ENCODE measurements at places on chromosomes 1 and 21.

GRCh38 chr1:67514300-67514699, 84.1 kb upstream of the SERBP1 start:
- no peak for DNase-seq

DNA sequence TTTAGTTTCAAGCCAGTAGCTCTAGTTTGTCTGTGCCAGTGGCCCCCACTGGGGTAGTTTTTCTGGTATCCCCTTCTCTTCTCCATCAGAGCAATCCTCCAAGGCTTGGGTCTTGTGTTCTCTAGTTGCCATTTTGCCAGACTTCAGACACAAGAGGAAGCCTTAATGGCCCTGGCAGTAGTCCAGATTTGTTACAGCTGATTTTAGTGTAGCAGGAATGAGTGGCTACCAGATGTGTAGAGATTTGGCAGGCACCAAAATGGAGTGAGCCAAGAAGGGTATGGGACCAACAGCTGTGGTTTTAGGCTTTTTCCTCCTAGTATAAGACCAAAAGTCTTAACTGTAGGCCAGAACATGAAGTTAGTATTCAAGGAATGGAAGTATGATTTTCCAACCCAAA, 56.8 kb downstream of the ACP6 start:
- no peak for DNase-seq

DNA sequence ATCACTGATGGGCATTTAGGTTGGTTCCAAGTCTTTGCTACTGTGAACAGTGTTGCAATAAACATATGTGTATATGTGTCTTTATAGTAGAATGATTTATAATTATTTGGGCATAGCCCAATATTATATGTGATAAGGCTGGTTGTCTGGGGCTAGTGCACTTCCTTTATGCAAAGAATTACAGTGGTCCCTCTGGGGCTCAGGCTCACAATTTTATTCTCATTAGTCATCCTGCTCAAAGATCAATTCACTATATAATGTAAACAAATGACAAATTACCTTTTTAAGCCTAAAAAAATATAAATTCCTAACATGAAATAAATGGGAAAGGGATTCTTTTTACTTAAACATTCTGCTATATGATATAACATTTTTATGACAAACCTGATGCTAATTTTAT, 5.0 kb downstream of the PLPPR4 start:
- no peak for DNase-seq

- peak; percentile 16 for DNase-seq
These were observed 2.7 kb downstream of the SERPINC1 start for GRCh38 chr1:173914366-173914871.

- no peak for DNase-seq
These were observed 21.4 kb downstream of the XKR8 start for GRCh38 chr1:27981145-27981544.

DNA sequence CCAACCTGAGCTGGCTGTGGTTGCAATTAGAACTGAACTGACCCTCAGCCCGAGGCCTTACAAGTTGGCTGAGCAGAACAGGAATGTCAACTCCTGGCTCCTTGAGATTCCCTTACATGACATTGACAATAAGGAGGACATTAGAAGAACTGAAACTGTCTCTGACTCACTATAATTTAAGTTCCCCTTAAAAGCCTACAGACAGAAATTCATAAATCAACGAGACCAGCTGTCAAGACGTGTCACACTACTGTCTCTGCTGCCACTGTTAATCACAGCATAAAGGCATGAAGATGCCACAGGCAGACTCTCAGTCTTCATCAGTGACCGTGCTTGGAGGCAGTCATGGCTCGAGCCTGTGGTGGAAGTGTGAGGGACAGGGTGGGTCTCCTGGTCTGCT, 168.8 kb downstream of the GABPA start:
- DNase-seq = no peak

DNA sequence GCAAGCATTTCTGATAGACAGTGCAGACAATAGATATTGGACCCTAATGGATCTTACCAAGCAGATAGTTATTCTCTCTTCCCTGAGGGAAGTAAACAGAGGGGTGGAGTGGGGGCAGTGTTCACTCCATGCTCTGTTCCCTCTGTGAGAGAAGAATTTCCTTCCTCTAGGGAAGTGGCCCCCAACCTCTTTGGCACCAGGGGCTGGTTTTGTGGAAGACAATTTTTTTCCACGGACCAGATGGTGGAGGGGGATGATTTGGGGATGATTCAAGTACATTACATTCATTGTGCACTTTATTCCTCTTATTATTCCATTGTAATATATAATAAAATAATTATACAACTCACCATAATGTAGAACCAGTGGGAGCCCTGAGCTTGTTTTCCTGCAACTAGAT, 459.9 kb downstream of the ADGRL2 start:
- DNase-seq = no peak

DNA sequence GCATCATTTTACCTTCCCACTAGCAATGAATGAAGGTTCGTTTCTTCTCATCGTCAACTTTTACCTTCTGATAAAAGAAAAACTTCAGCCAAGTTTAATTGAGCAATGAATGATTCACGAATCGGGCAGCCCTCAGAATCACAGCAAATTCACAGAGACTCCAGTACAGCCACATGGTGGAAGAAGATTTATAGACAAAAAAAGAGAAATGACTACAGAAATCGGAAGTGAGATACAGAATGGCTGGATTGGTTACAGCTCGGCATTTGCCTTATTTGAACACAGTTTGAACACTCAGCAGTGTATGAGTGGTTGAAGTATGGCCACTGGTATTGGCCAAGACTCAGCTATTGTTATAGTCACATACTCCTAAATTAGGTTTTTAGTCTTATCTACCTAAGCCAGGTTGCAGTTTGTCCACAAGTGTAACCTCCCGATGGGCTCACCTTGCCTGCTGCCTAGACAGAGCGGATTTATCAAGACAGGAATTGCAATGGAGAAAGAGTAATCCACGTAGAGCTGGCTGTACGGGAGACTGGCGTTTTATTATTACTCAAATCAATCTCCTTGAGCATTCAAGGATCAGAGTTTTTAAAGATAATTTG, 15.3 kb downstream of the AK4 start:
- no peak for DNase-seq

DNA sequence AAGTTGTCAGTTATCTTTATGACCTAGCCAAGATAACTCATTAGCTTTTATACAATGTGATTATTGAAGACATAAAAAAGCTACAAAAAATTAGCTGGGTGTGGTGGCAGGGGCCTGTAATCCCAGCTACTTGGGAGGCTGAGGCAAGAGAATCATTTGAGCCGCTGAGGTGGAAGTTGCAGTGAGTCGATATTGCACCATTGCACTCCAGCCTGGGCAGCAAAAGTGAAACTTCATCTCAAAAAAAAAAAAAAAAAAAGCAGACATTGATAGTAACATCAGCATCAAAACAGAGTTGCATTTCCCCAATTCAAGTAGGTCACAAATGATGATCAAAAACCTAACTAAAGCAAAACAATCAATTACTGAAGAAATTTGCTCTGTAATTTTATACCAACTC, 191.4 kb downstream of the PTGER3 start:
- no peak for DNase-seq

DNA sequence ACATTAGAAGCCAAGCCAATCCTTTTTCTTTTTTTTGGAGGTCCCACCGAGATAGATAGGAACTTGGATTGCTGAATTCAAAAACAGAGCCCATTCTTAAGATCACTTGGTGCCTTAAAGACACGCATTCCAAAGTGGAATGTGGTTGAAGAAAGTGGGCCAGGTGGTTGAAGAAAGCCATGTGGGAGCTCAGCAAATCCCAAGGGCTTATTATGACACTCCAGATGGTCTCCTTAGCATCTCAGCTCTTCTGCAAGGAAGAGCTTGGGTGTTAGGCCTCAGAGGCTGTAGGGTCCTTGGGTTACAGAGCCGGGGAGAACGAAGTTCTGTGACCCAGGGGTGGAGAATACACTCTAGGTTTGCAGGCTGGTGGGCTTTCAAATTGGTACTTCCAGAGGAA, 13.5 kb downstream of the TOR3A start:
- DNase-seq = no peak

GRCh38 chr21:41067709-41068108, 100.3 kb upstream of the BACE2 start:
- DNase-seq = no peak

GRCh38 chr1:46342084-46342656, 1.6 kb downstream of the NSUN4 start:
- peak; percentile 47 for DNase-seq

DNA sequence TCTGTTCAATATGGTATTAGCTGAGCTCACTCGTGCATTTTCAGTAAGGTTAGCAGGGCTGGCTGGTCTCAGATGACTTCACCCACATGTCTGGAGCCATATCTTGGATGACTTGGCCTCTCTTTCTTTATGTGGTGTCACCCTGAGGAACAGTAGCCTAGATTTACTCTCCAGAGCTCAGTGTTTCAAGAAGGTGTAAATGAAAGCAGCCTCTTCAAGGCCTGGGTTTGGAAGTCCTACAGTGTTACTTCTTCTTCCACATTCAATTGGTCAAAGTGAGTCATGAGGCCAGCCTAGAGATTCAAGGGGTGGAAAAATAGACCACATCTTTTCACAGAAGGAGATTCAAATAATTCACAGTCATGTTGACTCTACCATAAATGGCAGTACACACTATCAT, 12.2 kb downstream of the VCAM1 start:
- DNase-seq = no peak

DNA sequence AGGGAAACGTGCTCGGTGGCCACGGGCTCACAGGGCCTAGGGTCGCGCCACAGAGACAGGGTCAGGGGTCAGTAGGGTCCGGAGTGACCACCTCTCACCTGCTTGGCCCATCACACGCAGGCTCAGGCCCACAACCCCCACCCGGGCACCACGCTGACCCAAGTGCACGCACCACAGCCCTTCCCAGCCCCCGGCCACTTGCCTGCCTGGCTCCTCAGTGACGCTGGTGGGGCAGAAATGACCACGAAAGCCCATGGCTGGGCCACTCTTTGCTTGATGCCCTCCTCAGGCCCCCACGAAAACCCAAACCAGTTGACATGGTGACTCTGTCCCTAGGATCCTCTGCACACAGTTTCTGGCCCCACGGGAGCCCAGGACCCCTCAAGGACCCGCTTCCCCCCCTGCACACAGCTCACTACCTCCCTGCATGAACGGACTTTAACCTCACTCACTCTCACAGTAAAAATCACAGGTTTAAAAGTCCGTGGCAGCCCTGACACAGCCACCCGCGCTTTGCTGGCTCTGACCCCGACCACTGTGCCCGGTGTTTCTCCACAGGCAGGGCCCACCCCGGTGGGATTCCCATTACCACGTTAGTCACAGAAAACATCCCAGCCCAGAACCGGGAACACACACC, 20.7 kb downstream of the NADK start:
- no peak for DNase-seq

- DNase-seq = no peak
These were observed 12.9 kb downstream of the FAAH start for GRCh38 chr1:46406881-46407608.

GRCh38 chr1:24236789-24237371, 49.8 kb upstream of the IFNLR1 start:
- DNase-seq = peak; percentile 57

DNA sequence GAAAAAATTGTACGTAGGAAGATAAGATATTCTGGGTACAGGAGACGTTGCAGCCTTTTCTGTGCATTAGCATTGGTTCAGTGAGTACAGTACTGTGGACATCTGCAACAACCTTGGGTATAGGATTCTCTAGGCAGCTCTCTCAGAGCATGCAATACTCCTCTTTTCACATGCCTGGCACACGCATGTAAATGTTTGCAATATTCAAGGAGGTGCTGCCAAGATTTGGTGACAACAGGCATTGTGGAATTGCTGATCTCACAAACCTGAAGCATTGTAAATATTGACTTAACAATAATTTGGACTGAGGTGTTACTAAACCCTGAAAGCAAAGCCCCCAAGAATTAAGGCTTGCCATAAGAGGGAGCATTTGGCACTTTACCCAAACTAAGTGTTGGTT, 126.8 kb downstream of the GRIK1 start:
- no peak for DNase-seq

GRCh38 chr1:115556236-115556635, 85.5 kb upstream of the VANGL1 start:
- DNase-seq = no peak

- no peak for DNase-seq
These were observed 131.6 kb downstream of the BEND5 start for GRCh38 chr1:48644905-48645605.

Measured in H4 (cell line).